ENCODE measurements at places on chromosomes 7 and 10.

GRCh38 chr7:88165697-88166096 is 54.1 kb downstream of the SRI start:
- DNase-seq, result no peak

GRCh38 chr10:88103576-88103975 is 240.2 kb downstream of the PTEN start:
- no peak for DNase-seq

DNA sequence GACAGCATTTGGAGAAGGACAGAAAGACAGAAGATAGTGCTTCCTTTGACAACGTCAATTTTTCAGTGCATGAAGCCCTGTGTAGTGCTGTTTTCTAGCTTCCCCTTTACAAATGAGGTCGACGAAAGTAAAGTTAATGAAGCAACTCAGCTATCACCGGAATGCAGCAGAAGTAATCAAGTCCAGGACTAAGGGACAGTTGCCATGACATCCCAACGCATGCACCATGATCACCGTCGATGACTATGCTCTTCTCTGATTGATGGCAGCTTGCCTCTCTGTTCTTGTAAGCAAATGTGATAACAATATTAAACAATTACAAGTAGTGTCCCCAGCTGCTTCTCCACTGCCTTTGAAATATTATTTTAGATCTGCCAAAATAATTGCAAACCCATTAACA is 205.8 kb downstream of the FRMD4A start:
- DNase-seq, result peak; percentile 13

DNA sequence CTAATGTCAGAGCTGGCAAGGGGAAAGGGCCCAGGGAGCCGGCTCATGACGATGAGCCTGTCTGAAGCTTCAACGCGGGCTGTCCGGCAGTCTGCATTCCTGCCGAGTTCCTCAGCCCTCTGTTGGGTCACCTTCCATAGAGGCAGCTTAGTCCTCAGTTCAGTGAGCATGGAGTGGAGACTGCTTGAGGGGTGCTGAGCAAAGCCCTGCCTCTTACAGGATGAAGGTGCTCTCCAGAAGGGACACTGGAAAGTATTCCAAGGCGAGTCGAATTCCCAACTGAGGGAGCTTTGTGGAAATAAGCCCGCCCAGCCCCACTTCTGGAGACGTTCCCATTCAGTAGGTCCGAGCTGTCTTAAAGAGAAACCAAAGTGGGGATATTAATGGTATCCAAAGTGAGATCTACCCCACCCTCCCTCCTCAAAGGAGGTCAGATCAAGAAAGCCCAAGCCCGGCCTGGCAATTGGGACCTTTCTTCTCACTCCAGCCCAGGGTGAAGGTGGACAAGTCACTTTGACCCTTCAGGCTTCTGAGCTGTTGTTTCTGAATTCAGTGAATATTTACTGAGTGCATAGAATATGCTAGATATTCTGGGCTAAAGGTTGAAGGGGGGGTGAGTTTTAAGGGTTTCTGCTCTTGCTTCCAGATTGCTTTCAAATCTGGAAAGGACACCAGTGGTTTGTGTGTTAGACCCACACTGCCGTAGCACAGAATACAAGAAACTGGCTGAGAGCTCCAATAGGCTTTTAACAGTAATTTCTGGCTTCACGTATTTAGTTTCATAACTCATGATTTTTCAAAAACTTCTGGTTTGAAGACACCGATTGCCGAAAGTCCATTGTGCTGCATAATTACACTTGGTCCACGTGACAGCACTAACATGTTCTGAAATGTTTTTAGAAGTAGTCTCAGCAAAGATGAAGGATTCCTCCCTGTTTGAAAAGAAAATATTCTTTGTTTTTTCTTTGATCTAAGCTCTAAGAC is 3.5 kb downstream of the EGFR start:
- DNase-seq, result no peak

Measured in epithelial cell of proximal tubule (primary cell).